Stimulated activated CD4-positive, alpha-beta T cell treated with anti-CD3 and anti-CD28 coated beads, Interleukin-1b, Interleukin-23, amount 100 ng/mL, for 24 hours (primary cell): ENCODE measurements at places on chromosomes 2 and 18.

DNA sequence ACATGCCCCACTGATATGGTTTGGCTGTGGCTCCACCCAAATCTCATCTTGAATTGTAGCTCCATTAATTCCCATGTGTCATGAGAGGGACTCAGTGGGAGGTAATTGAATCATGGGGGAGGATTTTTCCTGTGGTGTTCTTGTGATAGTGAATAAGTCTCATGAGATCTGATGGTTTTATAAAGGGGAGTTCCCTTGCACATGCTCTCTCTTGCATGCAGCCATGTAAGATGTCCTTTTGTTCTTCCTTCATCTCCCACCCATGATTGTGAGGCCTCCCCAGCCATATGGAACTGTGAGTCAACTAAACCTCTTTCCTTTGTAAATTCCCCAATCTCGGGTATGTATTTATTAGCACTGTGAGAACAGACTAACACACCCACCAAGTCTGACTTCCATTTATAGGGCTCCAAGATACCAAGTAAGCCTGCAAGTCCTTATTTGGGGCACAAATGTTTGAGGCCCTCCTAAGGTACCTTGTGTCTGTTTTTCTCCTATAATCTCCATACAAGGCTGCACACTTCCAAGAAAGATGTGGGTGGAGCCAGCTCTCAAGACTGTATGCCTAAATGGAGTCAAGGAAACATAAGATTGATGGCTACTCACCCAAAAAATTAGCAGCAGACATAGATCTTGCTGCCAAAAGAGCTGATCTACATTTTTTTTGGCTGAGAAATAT lies 364.7 kb downstream of the TXNL1 start:
- DNase-seq, result no peak

GRCh38 chr18:48917579-48918517 lies 32.9 kb downstream of the SMAD7 start:
- DNase-seq, result no peak

- no peak for DNase-seq
Measured at GRCh38 chr2:101987832-101988231, 3.9 kb upstream of the IL1R2 start.

GRCh38 chr18:51531501-51531900 lies 334.0 kb upstream of the MEX3C start:
- DNase-seq, result no peak

DNA sequence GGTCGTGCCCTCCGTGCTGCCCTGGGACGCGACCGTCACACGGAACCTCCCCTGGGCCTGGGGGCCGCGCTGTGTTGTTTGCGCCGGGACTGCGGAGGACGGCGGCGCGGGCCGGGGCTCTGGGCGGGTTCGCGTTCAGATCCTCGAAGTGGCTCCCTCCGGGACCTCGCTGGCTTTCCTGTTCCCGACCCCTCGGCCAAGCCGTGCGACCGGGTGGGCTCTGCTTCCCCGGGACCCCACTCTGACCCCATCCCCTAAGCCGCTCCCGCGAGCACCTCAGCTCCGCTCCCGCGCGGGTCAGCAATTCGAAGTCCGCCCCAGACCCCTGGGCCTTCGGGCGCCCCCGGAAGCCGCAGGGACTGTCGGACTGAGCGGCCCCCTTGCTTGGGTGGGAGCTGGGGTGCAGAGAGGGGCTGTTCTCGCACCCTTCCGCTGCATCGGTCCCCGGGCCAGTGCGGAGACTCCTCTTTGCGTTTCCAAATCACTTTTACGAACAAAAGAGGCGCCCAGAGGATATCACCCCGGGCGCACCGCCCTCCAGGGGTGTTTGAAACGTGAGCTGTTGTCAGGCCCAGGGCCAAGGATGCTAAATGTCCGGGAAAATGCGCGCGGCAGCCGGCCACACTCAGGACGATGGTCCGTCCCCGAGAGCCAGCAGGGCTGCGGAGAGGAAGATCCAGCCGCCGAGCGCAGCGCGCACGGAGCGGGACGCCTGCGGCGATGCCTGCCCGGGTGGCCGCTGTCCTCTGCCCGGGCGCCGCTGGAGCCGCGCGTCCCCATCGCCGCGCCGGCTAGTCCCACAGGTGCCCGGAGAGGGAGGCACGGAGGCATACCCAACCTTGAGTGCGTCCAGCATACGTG lies 73.5 kb downstream of the ZCCHC2 start:
- DNase-seq, result no peak

- no peak for DNase-seq
Measured at GRCh38 chr2:60884800-60885199, 3.4 kb downstream of the REL start.

DNA sequence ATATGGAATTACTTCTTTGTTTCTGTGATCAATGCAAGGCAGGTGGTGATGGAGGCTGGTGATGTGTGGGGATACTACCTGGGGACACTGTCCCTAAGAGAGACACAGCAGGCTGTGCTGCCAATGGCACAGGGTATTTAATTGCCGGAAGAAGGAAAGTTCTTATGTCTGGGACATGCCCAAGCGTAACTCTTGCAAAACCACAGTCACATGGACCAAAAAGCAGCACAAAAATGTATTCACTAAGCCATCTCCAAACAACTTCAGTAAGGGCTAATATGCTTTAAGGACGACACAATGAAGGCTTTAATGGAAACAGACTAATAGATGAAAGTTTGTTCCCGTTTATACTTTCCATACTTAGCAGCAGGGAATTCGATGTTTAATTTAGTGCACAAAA lies 49.7 kb upstream of the AP1S3 start:
- DNase-seq, result no peak

DNA sequence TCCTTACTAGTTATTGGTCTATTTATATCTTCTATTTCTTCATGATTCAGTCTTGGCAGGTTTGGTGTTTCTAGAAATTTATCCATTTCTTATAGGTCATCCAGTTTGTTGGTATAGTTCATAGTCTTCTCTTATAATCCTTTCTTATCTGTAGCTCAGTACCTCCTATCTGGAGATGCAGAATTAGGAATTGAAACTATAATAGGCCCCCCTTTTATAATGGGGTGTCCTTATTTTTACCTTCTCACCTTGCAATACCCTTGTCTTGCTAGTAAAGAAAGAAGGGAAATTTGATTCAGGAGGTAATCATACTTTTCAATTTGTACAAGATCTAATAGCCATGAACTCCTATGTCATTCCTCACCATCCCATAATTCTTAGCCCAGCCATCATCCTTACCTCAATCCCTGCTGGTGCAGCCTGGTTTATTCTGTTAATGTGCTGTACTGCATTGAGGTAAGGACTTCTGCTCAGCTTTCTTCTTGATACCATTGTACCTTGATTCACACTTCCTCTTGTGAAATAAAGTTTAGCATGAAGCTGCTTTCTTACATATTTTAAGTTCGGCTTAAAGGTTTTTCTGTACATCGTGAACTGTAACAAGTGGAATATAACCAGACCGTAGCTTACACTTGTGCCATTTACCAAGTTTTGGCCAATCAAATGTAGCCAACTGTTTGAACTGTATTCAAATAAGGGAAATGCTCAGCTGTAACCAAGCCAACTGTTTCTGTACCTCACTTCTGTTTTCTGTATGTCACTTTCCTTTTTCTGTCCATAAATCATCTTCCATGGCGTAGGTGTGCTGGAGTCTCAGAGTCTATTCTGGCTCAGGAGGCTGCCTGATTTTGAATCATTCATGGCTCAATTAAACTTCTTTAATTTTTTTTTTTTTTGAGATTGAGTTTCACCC lies 40.1 kb upstream of the PTH2R start:
- DNase-seq, result no peak

DNA sequence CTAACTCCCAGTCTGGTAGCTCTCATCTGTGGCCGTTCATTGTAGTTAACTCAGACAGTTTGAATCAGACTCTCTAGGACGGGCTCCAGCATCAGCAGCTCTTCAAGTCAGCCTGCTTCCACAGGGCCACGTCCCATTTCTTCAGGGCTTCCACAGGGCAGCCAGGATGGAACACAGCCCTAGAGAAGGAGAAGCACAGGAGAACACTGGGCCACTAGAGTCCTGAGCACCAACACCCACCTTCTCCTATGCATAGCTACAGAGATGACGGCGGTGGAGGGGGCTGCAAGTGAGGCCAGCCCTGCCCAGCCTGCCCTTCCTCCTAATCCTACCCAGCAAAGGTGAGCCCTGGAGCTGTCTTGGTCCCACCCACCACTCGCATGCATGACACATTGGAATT lies 10.2 kb upstream of the TEX261 start:
- DNase-seq, result no peak

GRCh38 chr2:72134408-72134996 lies 13.2 kb downstream of the CYP26B1 start:
- no peak for DNase-seq

DNA sequence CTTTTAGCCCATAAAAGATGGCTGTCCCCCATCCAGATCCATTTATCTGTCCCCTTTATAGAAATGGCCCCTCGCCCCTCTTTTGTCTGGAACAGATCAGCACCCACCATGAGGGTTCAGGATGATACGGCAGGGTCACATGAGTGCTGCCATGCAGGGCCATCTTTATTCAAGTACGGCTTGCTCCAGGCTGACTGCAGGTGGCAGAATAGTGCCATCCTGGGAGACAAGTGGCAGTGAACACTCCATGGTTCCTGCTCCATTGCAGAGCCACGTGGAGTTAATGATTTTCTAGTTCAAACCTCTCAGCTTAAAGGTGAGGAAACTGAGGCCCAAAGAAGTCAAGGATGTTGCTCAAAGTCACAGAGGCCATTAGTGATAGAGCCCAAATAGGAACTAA lies 180.6 kb downstream of the CLIP4 start:
- no peak for DNase-seq

DNA sequence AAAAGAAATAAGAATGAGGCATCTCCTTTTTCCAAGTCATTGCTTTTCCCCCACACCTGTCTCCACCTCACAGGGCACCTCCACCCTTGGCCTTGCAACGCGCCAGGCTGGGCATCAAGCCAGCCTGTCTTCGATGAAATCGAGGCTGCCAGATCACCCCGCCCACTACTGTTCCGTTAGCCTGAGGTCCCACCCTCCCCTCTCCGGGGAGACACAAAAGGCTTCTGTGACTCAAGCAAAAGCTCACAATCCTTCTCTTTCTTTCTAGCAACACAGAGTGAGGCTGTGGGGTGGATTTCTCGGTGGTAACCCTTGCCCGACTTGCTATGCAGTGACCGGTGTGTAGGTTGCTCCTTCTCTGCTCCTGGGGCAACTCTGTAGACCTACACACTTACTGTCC lies 9.9 kb downstream of the TNP1 start:
- DNase-seq, result no peak

GRCh38 chr2:187855689-187856088 lies 301.5 kb upstream of the TFPI start:
- no peak for DNase-seq

- no peak for DNase-seq
Measured at GRCh38 chr2:144071461-144071860, 448.5 kb downstream of the ZEB2 start.

GRCh38 chr2:151637271-151637781 lies 97.0 kb downstream of the NEB start:
- no peak for DNase-seq

GRCh38 chr2:6421138-6421730 lies 444.5 kb downstream of the CMPK2 start:
- no peak for DNase-seq

DNA sequence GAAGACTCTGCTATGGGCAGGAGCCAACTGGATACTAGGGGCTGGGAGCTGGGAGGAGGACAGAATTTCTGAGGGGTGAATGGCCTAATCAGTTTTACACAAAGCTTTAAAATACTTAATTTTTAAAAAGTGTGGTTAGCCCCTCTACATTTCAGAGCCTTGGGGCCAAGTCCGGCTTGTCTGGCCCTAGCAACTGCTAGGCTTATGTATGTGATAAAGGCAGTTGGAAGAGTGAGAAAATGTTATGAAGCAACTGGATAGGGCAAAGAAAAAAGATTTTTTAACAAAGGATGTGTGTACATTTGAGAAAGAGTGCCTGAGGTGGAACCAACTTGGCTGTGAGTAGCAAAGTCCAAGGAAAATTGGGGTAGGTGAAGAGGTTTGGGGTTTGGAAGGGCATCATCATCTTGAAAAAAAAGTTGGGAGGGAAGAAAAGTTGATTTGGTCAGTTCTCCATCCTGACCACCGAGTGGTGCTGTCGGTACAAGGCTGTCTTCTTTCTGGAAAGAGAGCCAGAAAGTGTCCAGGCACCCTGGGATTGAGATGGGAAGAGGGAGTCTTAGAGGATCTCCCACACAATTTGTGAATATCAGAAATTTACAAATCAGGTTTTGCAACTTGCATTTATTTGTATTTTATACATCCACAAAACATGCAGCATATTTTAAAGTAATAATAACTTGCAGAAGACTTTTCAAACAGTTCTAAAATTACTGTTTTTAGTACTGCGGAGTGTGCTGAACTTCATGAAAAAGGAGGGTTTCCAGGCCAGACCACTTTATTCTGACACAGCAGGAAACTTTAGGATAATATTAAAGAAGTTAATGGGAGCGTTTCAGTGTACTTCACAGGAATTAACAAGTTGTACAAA lies 10.5 kb upstream of the CDK15 start:
- no peak for DNase-seq

DNA sequence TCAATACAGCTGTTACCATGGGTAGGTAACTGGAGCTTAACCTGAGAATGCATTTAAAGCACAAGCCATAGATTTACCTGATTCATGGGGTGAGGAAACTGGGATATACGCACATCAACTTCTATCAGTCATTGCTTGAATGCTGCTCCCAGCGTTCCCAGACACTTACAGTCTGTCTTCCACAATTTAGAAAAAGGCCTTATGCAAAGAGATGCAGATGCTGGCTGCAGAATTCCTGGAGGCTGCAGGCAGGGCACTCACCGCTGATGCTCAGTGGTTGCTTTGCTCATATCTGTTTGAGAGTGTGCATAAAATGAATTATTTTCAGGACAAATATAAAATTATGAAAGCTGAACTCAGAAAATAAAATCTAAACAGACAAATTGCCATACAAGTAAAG lies 950.7 kb upstream of the PIK3C3 start:
- no peak for DNase-seq

- DNase-seq, result no peak
Measured at GRCh38 chr2:211990335-211990734, 548.3 kb downstream of the ERBB4 start.

DNA sequence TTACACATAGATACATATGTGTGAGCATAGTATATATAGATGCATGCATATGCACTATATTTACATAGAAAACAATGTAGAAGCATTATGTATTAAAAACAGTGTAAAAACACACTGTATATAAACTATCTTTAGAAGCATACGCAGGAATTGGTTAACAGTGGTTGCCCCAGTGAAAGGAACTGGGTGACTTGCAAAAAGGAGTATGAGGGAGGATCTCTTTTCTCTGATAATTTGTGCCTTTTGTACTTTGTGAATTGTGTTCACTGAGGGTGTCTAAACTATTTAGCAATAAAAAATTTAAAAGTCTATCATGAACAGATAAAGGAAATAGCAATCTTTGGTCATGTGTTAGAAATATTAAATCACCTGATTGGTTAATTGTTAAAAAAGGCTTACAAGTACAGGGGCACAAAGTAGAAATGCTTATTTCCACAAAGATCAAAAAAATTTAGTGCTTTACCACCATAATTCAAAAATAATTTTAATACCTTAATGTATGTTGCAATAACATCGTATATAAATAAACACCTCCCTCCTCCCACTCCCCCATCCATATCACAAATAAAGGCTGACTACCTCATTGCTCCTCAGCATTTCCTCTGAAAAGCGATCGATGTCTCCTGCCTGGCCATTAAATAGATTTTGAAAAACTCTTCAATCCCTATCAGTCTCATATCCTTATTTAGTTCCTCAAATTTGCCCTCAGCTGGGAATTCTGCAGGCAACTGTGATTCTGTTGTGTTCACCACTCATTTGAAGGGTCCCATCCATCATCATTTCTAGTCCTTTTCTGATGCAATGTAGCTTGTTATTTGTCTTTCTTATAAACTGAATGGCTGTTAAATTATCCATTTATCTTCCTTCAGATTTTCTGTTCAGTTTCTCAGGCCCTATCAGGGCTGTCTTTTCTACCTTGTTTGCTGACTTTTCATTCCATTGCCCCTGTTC lies 257.3 kb downstream of the AGPS start:
- DNase-seq, result no peak

GRCh38 chr2:37466533-37467222 lies 122.2 kb downstream of the QPCT start:
- DNase-seq, result no peak
